Hematopoietic multipotent progenitor cell treated with erythropoietin and hydrocortisone succinate and interleukin-3 and kit ligand, for 15 days (in vitro differentiated cells): ENCODE measurements at places on chromosomes 1 and 21.

DNA sequence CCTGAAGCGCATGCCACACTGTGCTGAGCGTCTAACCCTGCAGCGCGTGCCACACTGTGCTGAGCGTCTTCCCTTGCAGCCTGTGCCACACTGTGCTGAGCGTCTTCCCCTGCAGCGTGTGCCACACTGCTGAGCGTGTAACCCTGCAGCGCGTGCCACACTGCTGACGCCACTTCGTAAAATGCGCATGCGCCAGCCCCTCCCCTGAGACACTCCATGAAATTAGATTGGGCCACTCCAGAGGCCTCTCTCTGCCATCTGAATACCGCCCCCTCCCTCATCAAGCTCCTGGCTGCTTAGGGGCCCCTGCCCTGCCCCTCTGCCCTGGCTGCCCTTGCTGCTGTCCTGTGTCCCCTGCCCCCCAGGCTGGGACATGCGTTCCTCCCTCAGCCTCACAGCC lies 84.8 kb downstream of the POFUT2 start:
- no peak for DNase-seq

- DNase-seq, result no peak
Observed at GRCh38 chr1:58005212-58005611, 541.3 kb downstream of the OMA1 start.

GRCh38 chr1:39142401-39143060 lies 62.0 kb upstream of the MACF1 start:
- no peak for DNase-seq

GRCh38 chr1:27136236-27136551 lies 18.7 kb downstream of the SLC9A1 start:
- no peak for DNase-seq

GRCh38 chr1:169092399-169092798 lies 14.1 kb upstream of the ATP1B1 start:
- DNase-seq, result no peak

GRCh38 chr1:63350320-63350719 lies 17.1 kb upstream of the ALG6 start:
- no peak for DNase-seq

GRCh38 chr1:173042806-173043205 lies 7.9 kb downstream of the TNFSF18 start:
- no peak for DNase-seq

GRCh38 chr1:61287734-61288133 lies 205.4 kb downstream of the NFIA start:
- DNase-seq, result no peak

DNA sequence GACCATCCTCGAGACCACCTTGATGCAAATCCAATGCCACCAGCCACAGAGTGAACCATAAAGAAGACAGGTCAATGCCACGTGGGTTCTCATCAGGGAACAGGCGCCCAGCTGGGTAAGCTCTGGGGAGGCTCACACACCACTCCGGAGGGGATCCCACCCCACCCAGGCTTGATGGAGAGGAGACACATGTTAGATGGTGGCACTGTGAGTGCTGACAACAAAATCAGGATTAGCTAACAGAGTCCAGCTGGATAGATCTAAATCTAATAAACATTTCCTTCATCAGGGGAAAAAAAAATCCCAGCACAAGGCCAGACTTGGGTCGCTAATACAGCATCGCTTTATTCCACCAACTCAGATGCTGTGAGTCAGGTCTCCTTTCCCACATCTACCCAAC lies 132.2 kb upstream of the TNR start:
- DNase-seq, result no peak

DNA sequence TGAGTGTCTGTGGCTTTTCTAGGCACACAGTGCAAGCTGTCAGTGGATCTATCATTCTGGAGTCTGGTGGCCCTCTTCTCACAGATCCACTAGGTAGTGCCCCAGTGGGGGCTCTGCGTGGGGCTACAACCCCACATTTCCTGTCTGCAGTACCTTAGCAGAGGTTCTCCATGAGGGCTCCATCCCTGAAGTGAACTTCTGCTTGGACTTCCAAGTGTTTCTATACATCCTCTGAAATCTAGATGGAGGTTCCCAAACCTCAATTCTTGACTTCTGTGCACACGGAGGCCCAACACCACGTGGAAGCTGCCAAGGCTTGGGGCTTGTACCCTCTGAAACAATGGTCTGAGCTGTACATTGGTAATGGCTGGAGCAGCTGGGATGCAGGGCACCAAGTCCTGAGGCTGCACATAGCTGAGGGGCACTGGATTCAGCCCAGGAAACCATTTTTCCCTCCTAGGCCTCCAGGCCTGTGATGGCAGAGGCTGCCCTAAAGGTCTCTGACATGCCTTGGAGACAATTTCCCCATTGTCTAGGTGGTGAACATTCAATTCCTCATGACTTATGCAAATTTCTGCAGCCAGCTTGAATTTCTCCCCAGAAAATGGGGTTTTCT lies 29.2 kb upstream of the TSNAX start:
- DNase-seq, result no peak

GRCh38 chr1:116477429-116477828 lies 93.4 kb downstream of the CD58 start:
- no peak for DNase-seq

- DNase-seq, result no peak
Observed at GRCh38 chr1:29964718-29965533, 728.6 kb downstream of the PTPRU start.

DNA sequence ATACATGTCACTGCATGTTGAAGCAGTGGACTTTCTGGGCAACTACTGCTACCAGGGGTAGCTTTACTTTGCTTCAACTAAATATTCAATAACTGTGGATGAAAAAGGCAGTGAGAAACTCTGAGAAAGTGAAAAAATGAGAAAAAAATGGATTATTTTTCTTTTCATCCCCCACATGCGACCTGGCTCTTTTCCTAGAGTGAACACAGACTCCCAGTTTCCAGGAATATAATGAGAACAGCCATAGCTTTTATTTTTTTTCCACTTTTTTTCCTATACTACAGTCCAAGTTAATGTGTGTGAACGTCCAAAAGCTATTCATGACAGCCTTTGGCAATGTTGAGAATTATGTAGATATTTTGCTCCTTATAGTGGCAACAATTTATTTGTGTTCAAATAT lies 230.4 kb downstream of the DNM3 start:
- DNase-seq, result no peak

GRCh38 chr1:85502625-85503083 lies 37.7 kb upstream of the DDAH1 start:
- no peak for DNase-seq
